ENCODE measurements at places on chromosomes 12 and 14.

DNA sequence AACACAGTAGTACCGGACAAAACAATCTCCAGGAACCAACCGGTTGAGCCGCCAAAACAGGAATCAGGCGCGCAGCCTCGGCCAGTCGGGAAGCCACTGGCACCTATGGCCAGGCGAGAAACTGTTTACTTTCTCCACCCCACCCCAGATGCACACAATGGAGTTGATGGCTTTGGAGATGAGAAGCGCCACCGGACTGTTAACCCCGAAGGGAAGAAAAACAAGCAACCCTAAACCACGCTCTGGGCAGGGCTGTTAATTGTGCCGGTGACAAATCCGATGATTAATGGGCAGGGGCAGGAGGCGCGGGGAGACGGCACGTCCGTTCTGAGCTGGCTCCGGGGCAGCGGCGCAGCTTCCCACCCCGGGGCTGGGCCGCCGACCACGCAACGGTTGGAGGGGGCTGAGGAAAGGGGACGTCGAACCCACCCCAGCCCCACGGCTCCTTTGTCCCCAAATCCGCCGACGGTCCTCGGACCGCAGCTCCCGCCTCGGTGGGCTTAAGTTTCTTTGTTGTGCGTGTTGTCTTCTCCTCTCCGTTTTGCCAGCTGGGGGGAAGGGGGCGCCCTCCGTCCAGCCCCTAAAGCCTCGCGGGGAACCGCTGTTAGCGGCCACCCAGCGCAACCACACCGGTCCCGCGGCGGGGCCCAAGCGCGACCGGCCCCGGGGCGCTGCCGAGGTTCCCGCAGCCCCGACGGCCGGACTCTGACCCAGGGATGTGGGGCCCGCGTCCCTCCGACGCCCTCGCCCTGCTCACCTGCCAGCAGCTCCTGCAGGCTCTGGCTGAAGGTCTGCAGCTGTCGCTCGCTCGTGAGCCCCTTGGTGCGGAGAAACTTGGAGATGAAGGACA is 790 bp downstream of the BTG1 start:
- peak; percentile 73 for DNase-seq

DNA sequence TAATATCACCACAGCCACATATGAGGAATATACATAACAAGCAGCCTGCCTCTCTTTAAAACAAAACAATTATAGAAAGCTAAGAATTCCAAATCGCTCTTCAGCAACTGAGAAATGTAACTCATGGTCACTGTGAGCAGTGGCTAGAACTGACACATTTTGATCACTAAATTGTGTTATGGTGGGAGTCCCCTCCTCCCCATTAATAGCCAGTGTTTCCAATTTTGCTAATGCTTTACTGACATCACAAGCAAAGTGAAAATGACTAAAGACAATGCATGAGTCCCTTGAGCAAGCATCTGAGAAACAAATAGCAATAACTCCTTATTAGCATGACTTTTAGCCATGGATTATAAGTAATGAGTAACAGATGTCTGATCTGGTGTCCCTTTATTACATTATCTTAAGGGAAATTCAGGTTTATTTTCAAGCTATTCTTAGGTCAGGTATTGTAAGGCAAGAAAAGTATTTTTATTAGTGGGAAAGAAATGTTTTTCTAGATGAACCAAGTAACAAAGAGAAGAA is 148.3 kb downstream of the KCNH5 start:
- DNase-seq = no peak

- DNase-seq = no peak
Measured at GRCh38 chr12:129378496-129378895, 525.2 kb downstream of the GLT1D1 start.

DNA sequence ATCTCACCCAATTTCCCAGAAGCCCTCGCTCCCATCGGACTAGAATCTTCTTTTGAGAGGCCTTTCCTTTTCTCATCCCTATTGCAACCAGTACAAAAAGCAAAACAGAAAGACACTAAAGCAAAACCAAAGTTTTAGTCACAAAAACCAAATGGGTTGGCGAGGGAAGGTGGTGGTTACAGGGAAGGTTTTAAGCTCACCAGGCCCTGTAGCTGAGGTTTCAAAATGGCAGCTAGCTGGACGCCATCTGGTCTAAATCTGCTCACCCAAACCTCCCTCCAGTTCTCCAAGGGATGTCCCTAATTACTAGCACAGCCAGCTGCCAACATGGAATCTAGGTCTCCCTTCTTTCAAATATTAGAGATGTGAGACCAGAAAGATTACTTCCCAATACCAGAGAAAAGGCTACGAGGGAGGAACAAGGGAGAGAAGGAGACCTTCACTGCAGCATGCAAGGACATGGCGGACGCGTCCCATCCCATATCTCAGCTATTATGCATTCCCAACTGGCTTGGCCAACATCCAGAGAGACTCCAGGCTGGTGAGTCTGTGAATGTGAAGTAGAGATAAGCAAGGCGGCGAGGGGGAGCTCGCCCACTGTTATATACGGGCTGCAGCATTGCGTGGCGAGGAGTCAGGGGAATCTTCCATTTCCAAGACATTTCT is 70.8 kb downstream of the DPF3 start:
- DNase-seq = no peak

All from activated T-cell treated with anti-CD3 and anti-CD28 coated beads, Interleukin-2, amount 50 U/mL, for 72 hours (primary cell).